ENCODE measurements at places on chromosomes 16 and 17.
A peak's percentile ranks its signal among the peaks of the same experiment; 100 is the strongest.

GRCh38 chr16:9772526-9773225 lies 409.6 kb downstream of the GRIN2A start:
- no peak for DNase-seq

DNA sequence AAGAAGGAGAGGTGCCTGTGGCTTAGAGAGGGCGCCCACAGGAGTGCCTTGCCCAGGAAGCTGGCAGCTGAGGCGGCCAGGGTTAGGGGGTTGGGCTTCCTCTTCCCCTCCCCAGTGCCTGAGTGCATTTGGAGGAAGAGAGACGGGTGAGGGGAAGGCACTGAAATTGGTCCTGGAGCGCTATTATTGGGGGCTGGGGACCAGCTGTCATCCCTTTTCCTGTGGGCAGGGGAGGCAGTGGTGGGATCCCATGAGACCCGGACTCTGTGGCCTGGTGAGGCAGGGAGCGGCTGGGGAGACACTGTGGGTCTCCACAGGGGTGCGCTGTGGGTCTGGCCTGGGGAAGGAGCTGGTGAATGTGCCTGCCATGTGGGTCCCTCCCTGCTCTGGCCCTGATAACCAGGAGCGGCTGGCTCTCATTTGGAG lies 259.7 kb downstream of the SEC14L1 start:
- peak; percentile 64 for DNase-seq

GRCh38 chr16:62545039-62545438 lies 508.8 kb upstream of the CDH8 start:
- DNase-seq = no peak

DNA sequence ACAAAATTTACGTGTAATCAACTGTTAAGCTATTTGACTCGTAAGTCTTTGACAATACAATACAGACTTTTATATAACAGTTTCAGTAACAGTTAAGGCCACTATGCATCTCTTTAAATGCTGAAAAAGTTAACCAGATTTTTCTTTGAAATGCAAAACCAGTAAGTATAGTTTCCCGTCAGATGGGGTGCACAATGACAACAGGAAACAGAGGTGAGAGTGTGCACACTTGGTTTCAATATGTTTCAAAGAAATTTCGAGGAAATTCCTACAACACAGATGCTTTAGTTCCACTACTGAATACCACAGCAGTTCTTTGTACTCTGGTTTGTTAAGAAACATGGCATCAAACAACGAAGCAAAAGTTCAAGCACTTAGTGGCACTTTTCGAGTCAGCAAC lies 48.4 kb downstream of the RNF157 start:
- no peak for DNase-seq

- DNase-seq = peak; percentile 82
Measured at GRCh38 chr17:7841915-7842379, 7.9 kb downstream of the KDM6B start.

DNA sequence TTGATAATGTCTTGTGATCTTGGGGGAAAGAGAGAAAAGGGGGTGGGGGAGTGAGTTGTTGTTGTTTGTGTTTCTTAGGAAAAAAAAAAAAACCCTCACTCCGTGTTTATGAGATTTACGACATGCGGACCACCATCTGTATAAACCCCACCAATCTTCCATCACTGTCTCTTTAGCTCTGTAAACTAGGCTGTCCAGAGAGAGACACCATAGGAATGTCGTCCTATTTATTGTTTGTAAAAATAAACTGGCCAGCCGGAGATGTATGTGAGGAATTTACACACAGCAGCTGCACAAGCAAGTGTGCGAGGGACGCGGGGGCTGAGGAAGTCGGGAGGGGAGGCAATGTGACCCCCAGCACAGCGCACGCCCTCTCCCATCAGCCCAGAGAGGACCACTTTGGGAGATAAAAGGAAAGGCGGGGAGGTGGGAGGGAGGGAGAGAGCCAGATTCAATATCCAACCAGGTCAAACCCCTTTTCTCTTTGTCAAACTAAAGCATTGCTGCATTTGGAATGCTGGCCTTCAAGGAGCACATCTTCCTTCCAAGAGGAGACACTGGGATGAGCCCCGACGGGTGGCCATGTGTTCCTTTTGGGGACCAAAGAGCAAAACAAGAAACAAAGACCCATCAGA lies 136.2 kb upstream of the SALL1 start:
- DNase-seq = no peak

GRCh38 chr17:55391244-55391757 lies 30.3 kb downstream of the MMD start:
- no peak for DNase-seq

- DNase-seq = no peak
Measured at GRCh38 chr17:74792586-74793105, 16.5 kb upstream of the NAT9 start.

DNA sequence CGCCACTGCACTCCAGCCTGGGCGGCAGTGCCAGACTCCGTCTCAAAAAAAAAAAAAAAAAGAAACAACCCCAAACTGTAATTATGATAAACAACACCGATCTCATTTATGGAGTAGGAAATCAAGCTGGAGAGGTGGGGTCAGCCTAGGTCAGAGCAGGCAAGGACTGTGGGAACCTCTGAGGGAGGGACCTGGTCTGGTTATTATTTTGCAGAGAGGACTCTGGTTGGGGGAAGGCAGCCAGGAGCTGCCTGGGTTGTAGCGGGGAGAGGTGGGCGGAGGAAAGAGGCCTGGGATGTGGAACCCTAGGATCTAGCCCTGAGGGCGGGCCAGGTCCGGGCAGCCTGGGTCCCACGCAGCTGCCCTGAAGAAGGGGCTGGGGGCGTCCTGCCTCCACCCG lies 10.9 kb upstream of the HS3ST6 start:
- DNase-seq = no peak

DNA sequence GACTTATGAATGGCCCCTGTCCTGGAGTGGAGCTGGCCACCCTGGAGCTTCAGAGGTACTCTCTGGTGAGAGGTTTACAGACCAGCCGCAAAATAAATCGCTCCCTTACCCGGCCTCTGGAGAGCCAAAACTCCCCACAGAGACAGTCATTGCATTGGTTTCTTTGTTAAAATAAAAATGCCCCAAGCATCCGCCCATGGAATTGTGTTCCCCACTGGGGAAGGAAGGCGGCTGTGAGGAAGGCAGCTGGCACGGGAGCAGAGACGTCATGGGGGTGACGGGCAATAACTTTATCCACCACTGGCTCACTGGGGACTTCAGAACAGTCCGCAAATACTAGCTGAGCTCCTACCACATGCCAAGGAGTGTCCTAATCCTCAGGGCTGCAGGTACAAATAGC lies 266.2 kb upstream of the FOXF1 start:
- no peak for DNase-seq

DNA sequence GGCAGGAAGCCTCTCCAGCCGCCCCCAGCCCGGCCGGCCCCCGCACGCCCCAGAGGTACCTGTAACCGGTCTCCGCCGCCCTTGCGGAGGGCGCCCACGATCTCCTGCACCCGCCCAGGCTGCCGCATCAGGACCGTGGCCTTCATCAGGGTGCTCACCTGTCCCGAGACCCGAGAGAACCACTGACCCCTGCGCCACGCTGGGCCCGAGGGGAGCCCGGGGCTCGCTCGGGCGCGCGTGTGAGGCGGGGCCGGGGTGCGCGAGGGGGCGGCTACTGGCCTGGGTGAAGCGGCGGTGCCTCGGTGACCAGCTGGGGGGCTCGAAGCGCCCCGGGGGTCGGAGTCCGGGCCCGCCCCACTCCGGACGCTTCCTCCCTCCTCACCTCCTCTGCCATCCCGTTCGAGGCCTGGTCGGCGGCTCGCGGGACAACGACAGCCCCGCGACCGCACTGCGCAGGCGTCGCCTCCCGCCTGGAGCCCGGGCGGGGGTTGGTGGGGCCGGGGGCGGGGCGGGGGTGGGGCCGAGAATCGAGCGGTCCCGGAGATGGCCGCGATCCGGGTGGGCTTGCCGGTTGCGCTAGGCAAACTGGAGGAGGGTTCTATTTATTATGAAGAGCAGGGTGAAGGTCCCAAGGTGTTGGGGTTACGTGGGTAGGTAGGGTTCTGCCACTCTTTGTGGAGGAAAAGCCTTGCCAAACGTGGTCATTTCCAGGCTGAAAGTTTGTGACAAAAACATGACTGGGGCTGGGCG lies at the start of gene NT5C3B:
Gene NT5C3B, minus strand, starts transcription at position 433 of the 750 bp plus-strand sequence. Its CDS starts 39 bp downstream, at position 394.
- peak; percentile 23 for DNase-seq

- no peak for DNase-seq
Measured at GRCh38 chr17:40717776-40718175, 14.2 kb upstream of the KRT24 start.

- no peak for DNase-seq
Measured at GRCh38 chr17:81549031-81549557, 3.1 kb downstream of the FAAP100 start.

- no peak for DNase-seq
Measured at GRCh38 chr17:1611715-1612114, 16.9 kb downstream of the SLC43A2 start.

DNA sequence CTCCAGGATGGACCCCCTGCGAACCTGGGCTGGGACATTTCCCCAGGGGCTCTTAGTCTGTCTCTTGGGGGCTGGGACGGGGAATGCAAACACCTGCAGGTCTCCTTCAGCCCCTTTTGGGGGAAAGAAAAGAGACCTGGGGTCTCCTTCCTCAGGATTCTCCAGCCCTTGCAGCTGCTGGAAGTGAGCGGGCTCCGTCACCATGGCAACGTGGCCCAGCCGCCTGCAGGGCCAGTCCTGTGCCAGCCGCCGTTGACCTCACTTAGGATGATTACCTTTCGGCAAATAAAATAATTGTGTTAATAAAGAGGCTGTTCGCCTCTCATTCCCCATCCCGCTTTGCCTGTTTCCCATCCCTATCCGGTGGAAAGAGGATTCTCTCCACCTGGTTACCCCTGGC lies 25.7 kb downstream of the MRM1 start:
- DNase-seq = no peak

- DNase-seq = no peak
Measured at GRCh38 chr17:49975531-49975930, 6.5 kb downstream of the DLX4 start.

DNA sequence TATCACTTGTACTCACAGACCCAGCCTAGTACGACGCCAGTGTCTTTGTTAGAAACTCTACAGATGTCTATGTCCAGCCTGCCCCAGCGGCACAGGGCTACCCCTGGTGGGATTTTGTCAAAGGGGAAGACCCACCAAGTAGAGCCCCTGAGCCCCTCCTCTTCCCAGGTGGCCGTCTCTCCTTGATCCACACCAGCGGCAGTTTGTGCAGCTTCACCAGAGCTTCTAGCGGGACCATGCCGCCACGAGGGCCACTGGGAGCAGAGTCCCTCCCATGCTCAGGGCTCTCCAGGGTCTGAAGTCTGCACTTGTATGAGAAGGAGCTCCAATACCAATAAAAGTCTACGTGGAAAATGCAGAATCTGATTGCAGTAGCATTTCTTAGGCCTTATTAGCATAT lies 157.1 kb downstream of the RPTOR start:
- DNase-seq = no peak

DNA sequence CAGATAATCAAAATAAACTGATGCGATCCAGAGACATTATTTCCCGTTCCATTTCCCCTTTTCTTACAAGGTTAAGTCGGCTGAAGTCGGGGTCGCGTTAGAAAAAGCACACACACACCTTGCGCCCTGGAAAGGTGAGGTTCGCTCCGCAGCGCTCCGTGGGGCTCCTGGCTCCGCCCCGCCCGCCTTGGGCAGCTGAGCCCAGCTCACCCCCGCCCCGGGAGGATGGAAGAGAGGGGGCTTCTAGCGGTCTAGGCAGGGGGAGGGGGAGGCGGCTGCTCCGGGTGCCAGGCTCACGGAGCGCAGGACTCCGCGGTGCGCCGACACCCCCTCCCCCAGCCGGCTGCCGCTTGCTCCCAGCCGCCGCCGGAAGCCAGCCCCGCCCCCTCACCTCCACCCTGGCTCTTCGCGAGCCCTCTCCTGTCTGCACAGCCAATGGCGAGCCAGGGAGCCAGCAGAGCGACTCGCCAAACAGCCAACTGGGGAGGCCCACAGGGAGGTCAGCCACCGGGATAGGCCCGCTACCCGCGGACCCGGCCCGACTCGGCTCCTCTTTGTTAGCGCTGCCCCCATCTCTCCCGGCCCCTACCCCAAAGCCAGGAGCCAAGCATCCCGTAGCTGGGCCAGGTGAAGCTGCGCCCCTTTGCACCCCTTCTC lies 30.4 kb downstream of the FAM222B start:
- peak; percentile 93 for DNase-seq

DNA sequence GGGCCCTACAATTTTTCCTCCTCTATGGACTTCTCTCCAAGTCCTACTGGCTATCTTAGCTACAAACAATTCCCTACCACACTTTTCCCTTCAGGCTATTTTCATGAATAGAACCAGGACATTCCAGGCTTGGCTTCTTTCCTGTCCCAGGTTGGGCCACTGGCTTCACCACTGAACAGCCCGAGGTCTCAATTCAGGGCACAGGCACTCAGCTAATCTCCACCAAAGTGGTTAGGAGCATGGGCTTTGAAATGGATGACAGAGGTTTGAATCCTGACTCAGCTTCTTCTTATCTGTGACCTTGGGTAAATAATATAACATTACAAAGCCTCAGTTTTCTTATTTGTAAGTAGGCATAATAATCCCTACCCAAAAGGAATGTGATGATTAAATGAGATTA lies 50.9 kb upstream of the ZNF629 start:
- DNase-seq = no peak

DNA sequence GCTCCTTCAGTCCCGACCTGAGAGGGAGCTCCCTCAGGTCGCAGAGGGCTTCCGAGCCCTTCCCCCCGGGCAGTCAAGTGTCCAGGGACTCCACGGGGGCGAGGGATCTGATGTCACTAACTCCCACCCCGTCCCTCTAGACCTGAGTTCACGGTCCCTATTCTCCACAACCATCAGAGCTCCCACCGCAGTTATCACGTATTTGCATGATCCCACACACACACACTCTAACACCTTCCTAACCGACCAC lies 3.7 kb upstream of the PER1 start:
- no peak for DNase-seq

GRCh38 chr16:57994778-57995177 lies 5.7 kb downstream of the ZNF319 start:
- peak; percentile 37 for DNase-seq

- DNase-seq = peak; percentile 86
Measured at GRCh38 chr16:30377812-30378235, 3.2 kb downstream of the MYL11 start.

DNA sequence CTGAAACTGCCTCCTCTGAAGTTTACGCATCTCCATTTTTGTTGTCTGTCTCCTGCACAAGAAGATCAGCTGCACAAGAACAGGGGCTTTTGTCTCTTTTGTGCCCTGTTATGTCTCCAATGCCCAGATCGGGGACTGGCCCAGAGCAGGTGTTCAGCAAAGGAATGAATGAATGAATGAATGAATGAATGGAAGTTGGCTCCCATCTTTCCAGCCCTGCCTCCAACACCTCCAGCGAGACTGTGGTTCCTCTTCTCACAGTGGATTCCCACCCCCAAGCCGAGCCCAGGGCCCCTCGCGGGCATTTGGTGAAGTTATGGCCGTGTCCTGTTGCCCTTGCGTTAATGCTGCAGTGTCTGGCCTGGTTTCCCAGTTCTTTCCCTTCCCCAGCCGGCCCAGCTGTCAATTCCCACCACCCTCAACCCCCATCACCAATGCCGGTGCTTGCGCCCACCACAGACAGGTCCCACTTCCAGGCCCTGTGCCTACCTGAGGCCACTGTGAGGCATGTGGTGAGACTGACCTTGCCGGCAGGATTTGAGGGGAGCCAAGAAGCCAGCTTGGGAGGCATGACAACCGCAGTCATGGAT lies 21.3 kb upstream of the KCNJ12 start:
- DNase-seq = no peak

- no peak for DNase-seq
Measured at GRCh38 chr17:74351552-74352210, 10.0 kb downstream of the BTBD17 start.

Data from effector memory CD8-positive, alpha-beta T cell (primary cell).